ENCODE measurements at places on chromosomes 16 and 17.

GRCh38 chr17:12566291-12566690 is 99.4 kb upstream of the MYOCD start:
- DNase-seq, result no peak

DNA sequence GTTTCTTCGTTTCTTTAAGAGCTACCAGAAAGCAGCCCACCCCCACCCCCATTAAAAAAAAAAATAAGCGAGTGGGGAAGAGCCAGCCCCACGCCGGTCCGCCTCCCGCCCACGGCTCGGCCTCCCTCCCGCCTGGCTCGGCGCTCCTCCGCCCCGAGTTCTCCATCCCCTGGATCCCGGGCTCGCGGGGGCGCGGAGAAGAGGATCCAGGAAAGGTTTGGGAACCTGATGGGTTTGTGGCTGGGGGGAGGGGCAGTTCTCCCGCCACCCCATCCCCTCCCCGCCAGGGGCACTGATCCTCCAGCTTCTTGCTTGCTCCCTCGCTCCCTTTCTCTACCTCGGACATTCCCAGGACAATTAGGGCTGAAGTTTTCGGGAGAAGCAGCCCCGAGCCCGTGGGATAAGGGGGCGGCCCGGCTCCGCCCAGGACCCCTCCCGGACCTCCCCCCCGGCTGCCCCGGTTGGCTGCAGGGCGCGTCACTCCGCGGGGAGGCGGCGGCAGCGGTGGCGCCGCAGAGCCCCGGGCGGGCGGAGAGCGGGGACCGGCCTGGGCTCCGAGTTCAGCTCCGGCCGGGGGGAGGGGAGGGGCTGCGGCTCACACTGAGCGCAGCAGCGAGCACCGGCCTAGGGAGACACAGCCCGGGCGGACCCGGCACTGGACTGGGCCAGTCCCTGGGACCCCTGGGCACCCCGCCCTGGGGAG is 1.0 kb upstream of the SALL1 start:
- DNase-seq, result peak; percentile 70

- no peak for DNase-seq
Measured at GRCh38 chr16:80403894-80404293, 136.9 kb upstream of the DYNLRB2 start.

DNA sequence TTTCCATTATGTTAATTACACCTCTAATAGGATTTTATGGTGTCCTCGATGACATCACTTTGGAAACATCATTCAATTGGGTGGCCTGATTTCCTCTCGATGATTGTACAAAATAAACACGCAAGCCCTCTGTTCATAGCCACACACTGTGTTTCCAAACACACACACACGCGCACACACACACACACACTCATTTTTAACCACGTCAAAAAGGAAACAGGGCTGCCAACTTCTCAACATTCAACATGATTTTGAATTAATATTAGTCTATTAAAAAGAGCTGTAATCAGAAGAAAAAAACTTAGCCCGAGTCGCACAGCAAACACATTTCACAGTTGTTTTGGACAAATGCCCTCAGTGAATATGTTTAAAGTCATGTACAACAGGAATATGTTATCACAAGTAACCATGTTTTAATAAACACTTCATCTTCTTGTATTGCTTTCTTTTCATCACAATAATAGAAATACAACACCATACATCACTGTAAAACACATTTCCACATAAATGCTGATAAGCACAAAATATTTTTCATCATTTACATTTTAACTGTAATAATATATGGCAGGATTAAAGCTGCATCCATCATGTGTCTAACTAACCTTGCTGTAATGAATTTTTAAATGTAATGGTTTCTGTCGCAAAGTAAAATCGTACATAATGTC is 219.1 kb upstream of the IRX3 start:
- no peak for DNase-seq

DNA sequence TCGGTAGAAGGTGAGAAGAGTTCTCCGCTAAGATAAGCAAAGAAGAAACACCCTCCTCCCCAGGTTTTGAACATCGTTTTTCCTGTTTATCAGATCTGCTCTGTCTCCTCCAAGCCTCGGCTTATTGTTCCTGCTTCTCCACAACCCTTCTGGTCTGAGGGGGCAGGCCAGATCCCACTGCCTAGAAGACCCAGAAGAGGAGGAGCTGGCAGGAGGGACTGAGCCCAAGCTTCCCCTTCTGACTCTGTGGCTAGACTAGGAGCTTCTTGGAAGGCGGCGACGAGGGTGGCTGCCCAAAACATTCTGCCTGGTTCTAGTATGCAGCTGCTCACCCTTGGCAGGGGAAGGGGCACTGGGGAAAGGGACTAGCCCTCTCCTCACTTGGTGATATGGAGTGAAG is 5.2 kb upstream of the HOXB5 start:
- DNase-seq, result no peak

DNA sequence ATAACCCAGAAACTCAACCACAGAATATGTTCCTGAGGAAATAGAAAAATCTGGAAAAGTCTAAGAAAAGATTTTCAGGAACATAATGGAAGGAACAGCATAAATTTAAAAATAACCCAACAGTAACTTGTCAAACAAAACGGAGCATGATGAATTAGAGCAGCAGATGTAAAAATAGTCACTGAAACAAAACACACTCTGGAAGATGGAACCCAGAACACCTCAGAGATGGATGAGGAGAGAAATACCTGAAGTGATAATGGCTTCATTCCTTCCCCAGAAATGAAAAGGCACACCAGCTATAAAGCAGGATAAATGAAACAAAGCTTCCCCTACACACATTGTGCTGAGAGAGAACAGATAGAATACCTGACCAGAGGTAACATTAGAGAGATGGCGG is 6.3 kb downstream of the TK1 start:
- DNase-seq, result no peak

DNA sequence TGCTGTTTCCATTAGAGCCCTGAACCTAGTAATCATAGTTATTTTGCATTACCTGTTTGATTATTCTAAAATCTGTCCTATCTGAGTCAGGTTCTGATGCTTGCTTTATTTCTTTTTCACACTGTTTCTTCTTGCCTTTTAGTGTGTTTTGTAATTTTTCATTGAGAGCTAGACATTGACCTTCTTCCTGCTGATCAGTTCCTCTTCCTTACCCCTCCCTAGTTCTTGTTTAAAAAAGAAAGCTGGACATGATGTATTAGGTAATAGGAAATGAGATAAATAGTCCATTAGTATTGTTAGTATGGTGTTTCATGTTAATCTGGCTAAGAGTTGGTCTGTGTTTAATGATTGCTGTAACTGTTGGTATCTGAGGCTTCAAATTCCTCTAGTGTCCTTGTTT is 13.4 kb downstream of the WWP2 start:
- DNase-seq, result no peak

- DNase-seq, result no peak
Measured at GRCh38 chr16:75010427-75010826, 11.6 kb downstream of the ZNRF1 start.

DNA sequence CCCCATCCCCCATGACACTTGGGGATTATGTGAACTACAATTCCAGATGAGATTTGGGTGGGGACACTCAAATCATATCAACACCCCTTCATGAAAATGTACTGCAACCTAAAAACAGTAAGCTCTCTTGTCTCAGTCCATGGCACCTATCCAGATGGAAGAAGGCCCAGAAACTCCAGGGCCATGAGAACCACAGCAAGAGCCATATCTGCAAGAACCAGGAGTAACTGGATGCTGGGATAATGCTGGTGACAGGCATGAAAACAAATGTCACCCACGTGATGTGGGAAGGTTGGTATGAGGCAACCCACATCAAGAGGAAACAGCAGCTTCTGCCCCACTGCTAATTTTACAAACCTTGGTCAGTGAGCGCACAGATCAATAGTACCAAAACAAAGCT is 400.1 kb upstream of the ERCC4 start:
- DNase-seq, result no peak

- DNase-seq, result no peak
Measured at GRCh38 chr17:61821655-61822054, 41.7 kb downstream of the BRIP1 start.

DNA sequence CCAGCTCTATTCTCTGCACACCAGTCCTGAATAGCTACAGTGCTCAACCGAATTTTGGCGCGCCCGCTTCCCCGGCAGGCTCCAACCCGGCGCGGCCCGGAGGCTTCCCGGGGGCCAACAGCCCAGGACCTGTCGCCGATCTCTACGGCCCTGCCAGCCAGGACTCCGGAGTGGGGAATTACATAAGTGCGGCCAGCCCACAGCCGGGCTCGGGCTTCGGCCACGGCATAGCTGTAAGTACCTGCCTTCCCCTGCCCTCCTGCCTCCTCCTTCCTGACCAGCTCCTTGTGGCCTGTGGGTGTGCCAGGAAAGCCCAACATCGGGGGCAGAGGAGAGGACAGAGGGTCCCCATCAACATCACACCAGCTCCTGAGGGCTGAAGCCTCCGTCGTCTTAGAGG is 70.2 kb downstream of the CCDC182 start:
- no peak for DNase-seq

GRCh38 chr17:53844491-53845107 is 21.9 kb downstream of the KIF2B start:
- no peak for DNase-seq

- DNase-seq, result no peak
Measured at GRCh38 chr17:16931318-16932060, 40.4 kb downstream of the TNFRSF13B start.

DNA sequence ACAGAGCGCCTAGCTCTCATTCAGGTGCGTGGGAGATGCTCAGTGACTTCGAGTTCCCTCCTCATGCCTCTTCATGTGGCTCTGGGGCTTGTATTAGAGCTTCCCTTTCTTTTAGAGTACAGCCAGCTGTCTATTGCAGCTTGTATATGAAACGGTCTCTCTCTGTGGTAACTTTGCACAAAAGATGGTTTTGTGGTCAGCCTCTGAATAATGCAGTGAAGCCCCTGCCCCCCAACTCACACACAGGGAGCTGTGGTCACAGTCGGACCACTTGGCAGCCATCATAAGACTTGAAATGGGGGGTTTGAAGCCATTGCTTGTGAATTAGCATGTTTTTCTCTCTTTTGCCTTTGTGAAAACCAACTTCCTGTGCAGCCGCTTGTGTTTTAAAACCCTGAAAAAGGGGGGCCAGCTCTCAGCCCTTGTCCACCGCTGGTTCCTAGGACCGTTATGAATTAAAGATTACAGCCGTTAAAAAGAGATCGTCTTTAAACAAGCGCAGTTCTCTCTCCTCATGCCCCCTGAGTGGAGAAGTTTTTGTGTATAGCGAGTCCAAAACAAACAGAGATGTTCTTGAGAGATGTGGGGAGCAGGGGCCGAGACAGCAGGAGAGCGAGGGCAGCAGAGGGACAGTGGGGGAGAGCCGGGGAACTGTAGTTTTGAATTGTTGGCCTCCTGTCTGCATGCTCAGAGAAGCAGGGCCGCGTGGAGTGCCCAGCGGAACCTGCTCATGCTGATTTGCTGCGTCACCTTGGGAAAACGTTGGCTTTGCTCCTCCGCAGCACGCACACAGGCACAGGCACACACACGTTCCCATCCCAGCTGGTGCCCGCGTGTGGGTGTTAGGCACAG is 199.0 kb downstream of the MSI2 start:
- DNase-seq, result peak; percentile 41

DNA sequence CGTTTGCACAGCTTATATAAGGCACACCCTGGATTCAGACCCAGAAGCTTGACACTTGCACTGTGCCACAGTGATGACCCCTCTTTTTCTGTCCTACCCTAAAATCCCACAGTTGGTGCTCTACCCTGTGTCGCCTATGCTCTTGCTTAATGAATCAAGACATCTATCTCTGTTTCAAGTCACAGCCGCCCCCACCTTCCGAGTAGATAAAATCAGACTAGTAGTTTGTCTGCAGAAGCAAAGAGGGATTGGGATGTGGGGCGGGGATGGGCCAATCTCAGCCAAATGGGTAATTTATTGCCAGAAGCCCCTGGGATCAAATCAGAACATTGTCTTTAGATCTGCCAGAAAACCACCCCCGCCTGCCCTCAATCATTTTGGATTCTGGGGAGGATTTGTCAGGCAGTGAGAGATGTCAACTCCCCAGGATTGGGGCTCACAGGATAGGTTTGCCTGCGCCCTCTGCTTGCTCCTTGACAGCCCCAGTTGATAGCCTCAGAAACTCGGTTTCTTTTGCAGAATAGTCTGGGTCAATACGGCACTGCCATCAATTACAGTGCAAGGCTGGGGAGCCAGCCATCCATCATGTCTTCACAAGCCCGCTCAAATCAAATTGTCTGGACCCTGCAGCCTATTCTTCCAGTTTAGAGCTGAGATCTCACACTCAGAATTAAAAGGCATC is 520.8 kb downstream of the GRIN2A start:
- no peak for DNase-seq

- DNase-seq, result no peak
Measured at GRCh38 chr17:74146196-74146595, 57.3 kb upstream of the RPL38 start.

DNA sequence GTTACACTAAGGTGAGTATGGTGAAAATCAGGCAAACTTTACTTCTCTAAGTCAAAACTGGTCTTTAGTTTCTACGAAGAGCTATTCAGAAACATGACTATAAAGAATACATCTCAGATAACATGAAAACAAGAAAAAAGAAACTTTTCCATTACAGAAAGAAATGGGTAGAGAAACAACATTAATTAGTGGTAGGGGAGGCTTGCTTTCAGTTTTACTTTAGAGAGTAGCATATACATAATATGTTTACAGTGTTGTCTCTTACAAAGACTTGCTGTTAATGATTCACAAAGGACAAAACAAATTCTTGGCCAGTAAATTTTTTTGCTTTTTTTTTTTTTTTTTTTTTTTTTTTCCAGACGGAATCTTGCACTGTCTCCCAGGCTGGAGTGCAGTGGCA is 34.2 kb downstream of the CRLF3 start:
- DNase-seq, result no peak

- no peak for DNase-seq
Measured at GRCh38 chr17:55233840-55234239, 30.9 kb upstream of the HLF start.

DNA sequence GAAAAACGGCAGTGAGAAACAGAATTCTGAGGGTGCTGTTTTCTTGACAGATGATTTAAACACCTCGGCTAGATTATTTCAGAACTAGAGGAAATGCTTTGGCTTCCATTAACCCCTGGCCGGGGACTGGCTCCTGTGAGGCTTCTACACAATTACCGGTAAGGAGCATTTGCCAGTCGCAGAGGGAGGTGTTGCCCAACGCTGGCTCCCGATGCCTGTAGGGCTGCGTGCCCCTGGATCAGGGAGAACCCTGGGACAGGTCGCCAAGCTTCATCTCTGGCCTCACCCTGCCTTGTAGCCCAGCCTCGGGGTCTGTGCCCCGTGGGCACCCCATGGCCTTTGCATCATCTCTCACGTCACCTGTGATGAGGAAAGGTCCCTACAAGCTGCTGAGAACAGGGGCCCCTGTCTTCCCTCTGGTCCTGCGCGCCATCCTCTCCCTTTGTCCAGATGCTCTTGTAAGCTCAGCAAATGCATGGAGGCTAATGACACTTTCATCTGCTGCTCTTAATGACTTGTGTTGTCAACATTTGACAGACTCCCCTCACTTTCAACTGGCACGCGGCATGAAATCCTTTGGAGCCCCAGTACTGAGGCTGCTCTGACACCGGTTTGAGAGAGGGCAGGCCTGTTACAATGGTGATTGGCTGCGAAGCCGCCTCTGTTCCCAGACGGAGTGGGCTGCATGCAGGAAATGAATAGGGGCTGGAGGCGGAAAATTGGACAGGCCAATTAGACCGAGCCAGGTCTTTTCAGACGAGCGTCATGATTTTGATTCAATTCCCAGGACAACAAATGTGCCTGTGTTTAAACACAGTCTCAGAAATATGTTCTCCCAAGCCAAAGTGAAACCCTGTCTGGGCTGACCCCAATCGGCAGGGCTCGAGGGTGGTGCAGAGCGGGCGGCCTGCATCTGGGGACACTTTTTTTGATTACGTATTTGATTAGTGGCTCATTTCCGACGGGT is 85.5 kb upstream of the DOC2B start:
- DNase-seq, result no peak

GRCh38 chr17:56939869-56940484 is 20.9 kb downstream of the COIL start:
- peak; percentile 21 for DNase-seq

- peak; percentile 32 for DNase-seq
Measured at GRCh38 chr16:81457326-81458133, 12.9 kb downstream of the CMIP start.

Data from fibroblast of skin of left biceps (primary cell).